ENCODE measurements at places on chromosomes 13 and 19. TPM values are rescaled to one million over a fixed set of nuclear protein-coding genes. Genes with fewer than 3 reads are reported as not detected.

TJP3 gene
- total RNA-seq, result not detected

- H3K27me3 ChIP-seq, result no peaks in the 10 kb centered on the region
- no peaks in the 10 kb centered on the region for H3K36me3 ChIP-seq
- no peaks in the 10 kb centered on the region for H3K4me1 ChIP-seq
- H3K4me3 ChIP-seq, result no peak overlapping the region
Measured at GRCh38 chr19:40387155-40387554, 2.8 kb downstream of the HIPK4 start.

DNA sequence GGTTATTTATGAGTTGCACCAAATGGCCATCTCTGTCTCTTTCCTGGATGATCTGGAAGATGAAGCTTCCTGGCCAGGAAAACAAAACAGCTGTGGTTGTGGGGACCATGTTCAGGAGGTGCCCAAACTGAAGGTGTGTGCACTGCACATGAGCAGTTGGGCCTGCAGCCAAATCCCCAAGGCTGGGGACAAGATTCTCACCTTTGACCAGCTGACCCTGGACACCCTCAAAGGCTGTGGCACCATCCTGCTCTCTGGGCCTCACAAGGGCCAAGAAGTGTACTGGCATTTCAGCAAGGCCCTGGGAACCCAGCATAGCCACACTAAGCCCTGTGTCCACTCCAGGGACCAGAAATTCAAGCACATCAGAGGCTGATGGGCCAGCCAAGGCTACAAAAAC lies 84.2 kb downstream of the KCNRG start:
- H3K4me1 ChIP-seq, result peaks cover 11% of the 10 kb centered on the region
- no peak overlapping the region for H3K4me3 ChIP-seq
- no peaks in the 10 kb centered on the region for H3K27me3 ChIP-seq
- H3K27ac ChIP-seq, result no peak overlapping the region
- DNase-seq, result no peak

PODNL1 gene
- not detected for total RNA-seq

- DNase-seq, result no peak
- no peak overlapping the region for H3K27ac ChIP-seq
- H3K4me3 ChIP-seq, result no peak overlapping the region
Measured at GRCh38 chr13:93244141-93244917, 17.7 kb downstream of the GPC6 start.

All from Karpas-422 (cell line).